A549 treated with DMSO at 1 μM for 4 hours (cell line): ENCODE measurements at places on chromosomes 11 and 22. TPM values are rescaled to one million over a fixed set of nuclear protein-coding genes. Genes with fewer than 3 reads are reported as not detected.

FERMT3 gene
- total RNA-seq, result 0.69 to 3.9 TPM (median 2.0 TPM) in 5 replicates

CWF19L2 gene
- total RNA-seq, result 3.7 to 5.1 TPM (median 4.3 TPM) in 5 replicates

CCDC188 gene
- total RNA-seq, result not detected in 5 replicates

BEST1 gene
- total RNA-seq, result 2.2 to 7.4 TPM (median 4.6 TPM) in 5 replicates

GDPD4 gene
- total RNA-seq, result not detected in 5 replicates

CEND1 gene
- total RNA-seq, result 0.81 to 2.3 TPM (median 1.6 TPM) in 5 replicates

CERK gene
- 22.1 to 27.2 TPM (median 26.2 TPM) in 5 replicates for total RNA-seq

FGF19 gene
- 0.08 to 0.11 TPM in 2 of 5 replicates, not detected in the others for total RNA-seq

OR51B2 gene
- total RNA-seq, result not detected in 5 replicates

CRYBA4 gene
- not detected in 5 replicates for total RNA-seq

AQP11 gene
- 1.7 to 2.7 TPM (median 2.4 TPM) in 5 replicates for total RNA-seq

CCDC87 gene
- 0.53 to 0.74 TPM (median 0.64 TPM) in 5 replicates for total RNA-seq

TTC36 gene
- total RNA-seq, result not detected in 5 replicates

KCNQ1 gene
- total RNA-seq, result 0.22 to 0.31 TPM (median 0.24 TPM) in 5 replicates

CABP2 gene
- not detected in 5 replicates for total RNA-seq

CLDN5 gene
- not detected in 5 replicates for total RNA-seq

CYP2D6 gene
- total RNA-seq, result 0.13 to 0.66 TPM (median 0.38 TPM) in 5 replicates

MRGPRX3 gene
- total RNA-seq, result 0.10 TPM in 1 of 5 replicates, not detected in the others

TEX12 gene
- not detected in 5 replicates for total RNA-seq

PRAME gene
- 95.6 to 114 TPM (median 105 TPM) in 5 replicates for total RNA-seq

ACCS gene
- 14.1 to 18.1 TPM (median 16.4 TPM) in 5 replicates for total RNA-seq

NPAS4 gene
- not detected in 5 replicates for total RNA-seq

HSPB2 gene
- not detected in 5 replicates for total RNA-seq

MYO7A gene
- 1.2 to 1.5 TPM (median 1.4 TPM) in 5 replicates for total RNA-seq

POU2AF1 gene
- not detected in 5 replicates for total RNA-seq

HTR3B gene
- total RNA-seq, result not detected in 5 replicates

DDIAS gene
- total RNA-seq, result 15.5 to 22.0 TPM (median 20.1 TPM) in 5 replicates

TYR gene
- not detected in 5 replicates for total RNA-seq

H19 gene
- 8.8 to 13.0 TPM (median 10.6 TPM) in 5 replicates for total RNA-seq

MFNG gene
- total RNA-seq, result 1.9 to 3.2 TPM (median 2.6 TPM) in 5 replicates

OR8G5 gene
- total RNA-seq, result not detected in 5 replicates

CLCF1 gene
- total RNA-seq, result 42.5 to 51.9 TPM (median 46.1 TPM) in 5 replicates

ADSL gene
- 81.1 to 91.9 TPM (median 87.9 TPM) in 5 replicates for total RNA-seq

ANO9 gene
- 0.52 to 1.3 TPM (median 0.62 TPM) in 5 replicates for total RNA-seq

PAMR1 gene
- 0.06 TPM in 1 of 5 replicates, not detected in the others for total RNA-seq

GAS2 gene
- total RNA-seq, result 0.56 to 1.3 TPM (median 1.0 TPM) in 5 replicates

CD6 gene
- total RNA-seq, result 0.06 to 0.47 TPM (median 0.15 TPM) in 5 replicates

TMEM134 gene
- 49.3 to 60.6 TPM (median 56.9 TPM) in 5 replicates for total RNA-seq

MS4A6A gene
- total RNA-seq, result not detected in 5 replicates
